ENCODE measurements at places on chromosomes 4 and X. TPM values are rescaled to one million over a fixed set of nuclear protein-coding genes. Genes with fewer than 3 reads are reported as not detected.
A peak's percentile ranks its signal among the peaks of the same experiment; 100 is the strongest.

Gene SLC26A1
- not detected for total RNA-seq

Gene FREM3
- total RNA-seq: 0.35 TPM

Gene KLB
- total RNA-seq: not detected

Gene AFF2
- total RNA-seq: 0.31 TPM

Gene WAS
- 86.0 TPM for total RNA-seq

Gene PPP1R2C
- not detected for total RNA-seq

DNA sequence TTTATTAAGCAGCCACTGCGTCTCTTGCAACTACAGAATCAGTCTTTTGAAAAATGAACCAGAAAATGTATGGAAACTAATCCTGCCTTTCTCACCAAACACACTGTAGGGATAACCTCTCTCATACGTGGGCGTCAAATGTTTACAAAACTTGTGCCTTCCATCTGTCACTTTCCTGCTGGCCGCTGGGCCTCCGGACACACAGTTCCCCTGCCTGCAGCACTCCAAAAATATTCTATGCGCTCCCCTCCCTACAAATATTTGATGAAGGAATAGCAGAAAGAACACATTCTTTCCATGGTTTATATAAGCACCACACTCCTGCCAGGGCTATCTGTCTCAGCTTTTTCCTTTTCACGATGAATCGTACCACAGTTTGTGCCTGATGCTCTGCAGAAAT lies 14.9 kb upstream of the CYTL1 start:
- DNase-seq: no peak
- H3K27ac ChIP-seq: no peak overlapping the region
- peaks cover 46% of the 10 kb centered on the region for H3K27me3 ChIP-seq
- no peak overlapping the region for H3K4me3 ChIP-seq
- H3K4me1 ChIP-seq: peaks cover 3% of the 10 kb centered on the region

- peaks cover 8% of the 10 kb centered on the region for H3K36me3 ChIP-seq
- no peak for DNase-seq
- no peaks in the 10 kb centered on the region for H3K27me3 ChIP-seq
- H3K27ac ChIP-seq: no peak overlapping the region
These were observed 87.8 kb upstream of the NPNT start for GRCh38 chr4:105807496-105807895.

- H3K27ac ChIP-seq: no peak overlapping the region
- H3K4me3 ChIP-seq: no peak overlapping the region
- H3K27me3 ChIP-seq: no peaks in the 10 kb centered on the region
- no peaks in the 10 kb centered on the region for H3K4me1 ChIP-seq
- DNase-seq: no peak
These were observed 373.1 kb downstream of the PPARGC1A start for GRCh38 chr4:23516716-23517115.

DNA sequence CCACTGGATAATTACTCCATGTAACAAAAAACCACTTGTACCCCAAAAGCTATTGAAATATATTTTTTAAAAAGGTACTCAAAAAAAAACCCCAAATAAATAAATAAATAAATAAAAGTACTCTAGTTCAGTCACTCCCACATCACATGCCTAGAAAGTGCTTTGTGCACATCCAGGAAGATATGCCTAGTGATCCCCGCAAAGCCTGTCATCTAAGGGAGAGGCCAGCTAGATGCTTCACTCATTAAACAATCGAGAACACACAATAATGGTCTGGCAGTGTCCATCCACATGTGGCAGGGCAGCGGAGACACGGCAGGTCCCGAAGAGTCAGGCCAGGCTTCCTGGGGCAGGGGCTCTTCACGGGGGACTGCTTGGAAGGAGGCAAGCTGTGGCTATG lies 47.6 kb downstream of the RAB33B start:
- peaks cover 3% of the 10 kb centered on the region for H3K4me1 ChIP-seq
- peaks cover 4% of the 10 kb centered on the region for H3K36me3 ChIP-seq
- no peak overlapping the region for H3K27ac ChIP-seq
- H3K27me3 ChIP-seq: no peaks in the 10 kb centered on the region
- no peak overlapping the region for H3K4me3 ChIP-seq

DNA sequence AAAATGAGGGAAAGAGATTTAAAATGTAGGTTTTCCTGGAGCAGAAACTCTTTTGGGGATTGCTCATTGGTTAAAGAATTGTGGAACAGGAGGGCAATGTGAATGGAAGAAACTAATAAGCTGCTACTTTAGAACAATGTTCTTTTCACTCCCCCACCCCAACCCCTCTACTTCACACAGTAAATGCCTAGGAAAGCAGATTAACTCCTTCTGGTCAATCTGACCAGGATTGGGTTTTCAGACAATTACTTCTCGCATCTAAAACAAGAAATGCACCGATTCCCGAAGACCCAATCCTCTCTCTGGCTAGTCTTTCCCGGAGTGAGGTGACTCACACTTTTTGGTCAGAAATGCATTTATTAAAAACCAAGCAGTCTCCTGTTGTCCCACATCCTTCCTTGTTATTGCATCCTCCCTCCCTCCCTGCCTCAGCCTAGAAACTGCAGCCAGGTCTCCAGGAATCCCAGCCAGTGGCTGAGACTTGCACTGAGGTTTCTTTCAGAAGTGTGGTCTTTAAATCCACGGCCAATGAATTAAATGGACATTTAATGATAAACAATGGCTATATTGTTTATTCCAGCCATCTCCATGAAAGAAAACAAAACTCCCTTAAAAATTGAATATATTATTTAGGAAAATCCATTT lies 21.4 kb downstream of the MFAP3L start:
- peaks cover 5% of the 10 kb centered on the region for H3K4me1 ChIP-seq
- no peak for DNase-seq
- peaks cover 10% of the 10 kb centered on the region for H3K27me3 ChIP-seq
- H3K36me3 ChIP-seq: peaks cover 2% of the 10 kb centered on the region
- no peak overlapping the region for H3K27ac ChIP-seq

DNA sequence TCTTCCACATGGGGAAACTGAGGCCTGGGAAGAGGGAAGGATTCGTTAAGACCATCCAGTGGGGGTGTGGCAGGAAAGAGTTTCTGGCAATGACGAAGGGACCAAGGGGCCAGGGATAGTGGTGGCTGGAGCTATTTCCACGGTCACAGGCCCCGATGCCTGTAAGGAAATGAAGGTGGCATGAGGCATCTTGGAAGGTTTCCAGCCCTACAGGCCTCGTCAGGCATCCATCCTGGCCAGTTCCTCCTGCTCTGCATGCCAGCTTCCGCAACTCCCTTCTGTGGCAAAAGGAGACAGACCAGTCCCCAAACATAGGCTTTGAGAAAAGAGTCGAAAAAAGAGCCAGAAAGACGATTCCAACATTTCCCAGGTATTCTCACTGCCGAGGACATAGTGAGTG lies 9.2 kb upstream of the C4orf50 start:
- DNase-seq: no peak
- H3K4me3 ChIP-seq: no peak overlapping the region
- peaks cover 18% of the 10 kb centered on the region for H3K27me3 ChIP-seq
- H3K4me1 ChIP-seq: no peaks in the 10 kb centered on the region
- no peak overlapping the region for H3K27ac ChIP-seq

- H3K4me3 ChIP-seq: no peak overlapping the region
- H3K27me3 ChIP-seq: peaks cover 12% of the 10 kb centered on the region
- H3K27ac ChIP-seq: no peak overlapping the region
- no peaks in the 10 kb centered on the region for H3K36me3 ChIP-seq
- no peak for DNase-seq
- H3K4me1 ChIP-seq: peaks cover 5% of the 10 kb centered on the region
These were observed 60.6 kb downstream of the ANXA10 start for GRCh38 chr4:168152837-168153500.

DNA sequence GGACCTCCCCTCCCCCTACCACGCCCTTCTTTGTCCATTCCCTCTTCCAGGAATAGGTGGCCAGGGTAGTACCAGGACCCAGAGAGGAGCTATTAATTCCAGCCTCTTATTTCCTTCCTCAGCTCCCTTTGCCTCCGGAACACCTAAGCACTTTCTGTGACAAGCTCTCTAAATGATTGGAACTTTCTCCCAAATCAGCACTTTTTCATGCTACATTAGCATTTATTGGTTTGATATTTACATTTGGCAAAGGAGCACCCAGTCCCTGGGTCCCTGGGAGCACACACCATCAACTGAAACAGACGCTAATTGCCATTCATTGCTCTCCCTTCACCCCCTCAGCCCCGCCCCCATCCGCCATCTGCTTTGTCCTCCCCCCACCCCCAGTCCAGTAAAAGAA lies 182.0 kb upstream of the BCOR start:
- H3K4me1 ChIP-seq: peaks cover 17% of the 10 kb centered on the region
- no peaks in the 10 kb centered on the region for H3K36me3 ChIP-seq

- no peak for DNase-seq
- H3K27ac ChIP-seq: no peak overlapping the region
- no peaks in the 10 kb centered on the region for H3K27me3 ChIP-seq
- H3K4me3 ChIP-seq: no peak overlapping the region
- peaks cover 3% of the 10 kb centered on the region for H3K36me3 ChIP-seq
- no peaks in the 10 kb centered on the region for H3K4me1 ChIP-seq
These were observed 72.9 kb upstream of the SPIN4 start for GRCh38 chrX:63424063-63424462.

- H3K27ac ChIP-seq: no peak overlapping the region
- peaks cover 53% of the 10 kb centered on the region for H3K27me3 ChIP-seq
- peaks cover 4% of the 10 kb centered on the region for H3K4me1 ChIP-seq
- H3K36me3 ChIP-seq: peaks cover 6% of the 10 kb centered on the region
These were observed 1.0 kb upstream of the PPP2R2C start for GRCh38 chr4:6473264-6474052.

DNA sequence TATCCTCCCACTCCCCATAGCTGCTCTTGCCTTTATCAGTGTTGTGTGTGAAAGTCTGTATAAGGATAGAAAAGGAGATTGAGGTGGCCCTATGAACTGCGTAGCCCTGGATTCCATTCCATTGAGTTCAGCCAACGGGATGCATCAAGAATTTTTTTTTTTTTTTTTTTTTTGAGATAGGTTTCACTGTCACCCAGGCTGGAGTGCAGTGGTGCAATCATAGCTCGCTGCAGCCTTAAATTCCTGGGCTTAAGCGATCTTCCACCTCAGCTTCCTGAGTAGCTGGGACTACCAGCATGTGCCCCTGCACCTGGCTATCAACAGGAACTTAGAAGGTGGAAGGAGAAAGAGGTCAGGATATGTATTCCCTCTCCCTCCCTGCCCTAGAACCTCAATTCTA lies 187.2 kb upstream of the SPRY1 start:
- no peak overlapping the region for H3K4me3 ChIP-seq
- no peaks in the 10 kb centered on the region for H3K36me3 ChIP-seq
- H3K27me3 ChIP-seq: no peaks in the 10 kb centered on the region
- no peak overlapping the region for H3K27ac ChIP-seq
- peaks cover 2% of the 10 kb centered on the region for H3K4me1 ChIP-seq

DNA sequence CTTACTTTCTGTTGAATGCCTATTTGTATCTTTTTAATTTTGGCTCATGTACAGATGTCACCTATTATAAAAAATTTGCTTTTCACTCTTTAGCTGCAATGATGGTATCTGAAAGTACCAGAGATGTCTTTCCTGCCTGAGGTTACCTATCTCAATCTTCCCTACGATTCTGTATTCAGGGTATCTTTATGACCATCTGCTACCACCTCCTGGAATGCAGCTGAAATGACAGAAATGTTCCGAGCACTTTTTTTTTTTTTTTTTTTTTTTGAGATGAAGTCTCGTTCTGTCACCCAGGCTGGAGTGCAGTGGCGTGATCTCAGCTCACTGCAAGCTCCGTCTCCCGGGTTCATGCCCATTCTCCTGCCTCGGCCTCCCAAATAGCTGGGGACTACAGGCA lies 136.4 kb downstream of the REPS2 start:
- DNase-seq: no peak
- no peak overlapping the region for H3K4me3 ChIP-seq
- no peak overlapping the region for H3K27ac ChIP-seq

DNA sequence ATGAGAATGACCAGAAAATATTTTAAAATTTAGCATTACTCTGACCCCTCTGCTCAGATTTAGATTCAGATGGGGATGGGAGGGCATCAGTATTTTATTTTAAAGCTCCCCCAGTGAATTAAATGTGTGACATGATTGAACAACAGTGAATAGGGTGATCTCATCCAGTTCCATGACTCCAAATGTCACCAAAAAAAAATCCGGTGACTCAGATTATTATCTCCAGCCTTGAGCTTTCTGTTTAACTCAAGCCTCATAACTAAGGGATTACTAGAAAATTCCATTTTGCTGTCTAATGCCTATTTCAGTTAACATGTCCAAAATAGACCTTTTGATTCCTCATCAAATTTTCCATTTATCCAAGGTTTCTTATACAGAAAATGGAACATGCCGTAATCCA lies 121.8 kb upstream of the TMEM47 start:
- no peaks in the 10 kb centered on the region for H3K27me3 ChIP-seq
- H3K27ac ChIP-seq: no peak overlapping the region
- no peaks in the 10 kb centered on the region for H3K4me1 ChIP-seq
- H3K4me3 ChIP-seq: no peak overlapping the region

DNA sequence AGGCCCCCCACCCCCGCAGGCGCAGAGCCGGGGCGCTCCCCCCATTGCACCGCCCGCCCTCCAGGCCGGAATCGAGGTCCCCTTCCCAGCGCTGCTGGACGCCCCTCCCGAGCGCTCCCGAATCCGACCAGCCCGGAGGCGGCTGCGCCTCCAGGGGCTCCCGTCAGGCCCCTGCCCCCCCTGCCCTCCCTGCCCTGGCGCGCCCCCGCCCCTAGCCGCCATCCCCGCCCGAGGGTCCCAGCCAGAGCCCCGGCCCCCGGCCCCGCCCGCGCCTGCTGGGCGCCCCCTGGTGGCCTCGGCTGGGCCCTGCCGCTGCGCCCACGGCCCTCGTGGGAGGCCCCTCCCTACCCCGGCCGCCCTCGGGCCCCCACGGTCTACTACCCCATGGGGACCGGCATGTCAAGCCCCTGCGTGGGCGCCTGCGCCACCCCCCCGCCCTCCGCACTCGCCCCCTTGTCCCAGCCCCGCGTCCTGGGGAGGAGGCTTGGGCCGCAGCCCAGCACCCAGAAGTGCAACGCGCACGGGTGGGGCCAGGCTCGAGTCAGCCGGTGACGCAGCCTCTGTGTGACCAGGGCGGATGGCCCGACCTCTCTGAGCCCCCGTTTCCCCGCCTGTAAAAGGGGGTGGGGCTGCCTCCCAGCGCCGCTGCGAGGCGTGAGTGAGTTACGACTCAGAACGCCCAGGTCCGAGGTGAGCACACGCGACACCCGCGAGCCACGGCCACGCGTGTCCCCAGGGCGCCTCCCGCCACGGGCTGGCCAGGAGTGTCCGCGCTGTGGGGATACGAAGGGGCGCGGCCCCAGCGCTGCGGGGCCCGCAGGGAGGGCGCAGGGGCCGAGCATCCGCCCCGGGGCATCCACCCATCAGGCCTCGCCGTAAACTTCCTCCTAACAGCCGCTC lies 104.9 kb downstream of the FAM53A start:
- H3K27me3 ChIP-seq: no peaks in the 10 kb centered on the region
- peak overlapping the region; percentile 77 for H3K4me3 ChIP-seq

GRCh38 chrX:132673331-132673730 lies 184.5 kb upstream of the MBNL3 start:
- DNase-seq: no peak
- no peak overlapping the region for H3K27ac ChIP-seq
- H3K36me3 ChIP-seq: no peaks in the 10 kb centered on the region
- H3K4me1 ChIP-seq: no peaks in the 10 kb centered on the region
- no peaks in the 10 kb centered on the region for H3K27me3 ChIP-seq

DNA sequence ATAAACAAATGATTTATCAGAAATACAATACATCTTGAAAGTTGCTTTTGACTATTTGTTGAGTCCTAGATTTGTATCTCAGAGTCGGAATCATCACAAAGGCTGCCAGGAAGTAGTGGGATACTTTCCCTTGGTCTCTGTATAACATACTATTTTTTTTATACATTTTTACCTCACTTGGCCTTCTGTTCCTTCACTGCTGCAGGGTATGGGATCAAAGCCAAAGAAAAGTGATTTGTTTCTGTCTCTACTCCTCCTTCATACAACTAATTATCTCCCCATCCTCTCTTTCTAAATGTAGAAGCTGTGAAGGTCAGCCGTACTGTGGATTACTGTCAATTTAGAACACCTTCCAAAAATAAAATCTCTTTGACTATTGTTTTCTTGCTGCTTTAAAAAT lies 24.9 kb downstream of the PALLD start:
- no peak overlapping the region for H3K4me3 ChIP-seq
- H3K27me3 ChIP-seq: peaks cover 33% of the 10 kb centered on the region
- H3K36me3 ChIP-seq: no peaks in the 10 kb centered on the region

Measured in T-helper 17 cell (primary cell).